ENCODE measurements at places on chromosomes 13 and 19.

DNA sequence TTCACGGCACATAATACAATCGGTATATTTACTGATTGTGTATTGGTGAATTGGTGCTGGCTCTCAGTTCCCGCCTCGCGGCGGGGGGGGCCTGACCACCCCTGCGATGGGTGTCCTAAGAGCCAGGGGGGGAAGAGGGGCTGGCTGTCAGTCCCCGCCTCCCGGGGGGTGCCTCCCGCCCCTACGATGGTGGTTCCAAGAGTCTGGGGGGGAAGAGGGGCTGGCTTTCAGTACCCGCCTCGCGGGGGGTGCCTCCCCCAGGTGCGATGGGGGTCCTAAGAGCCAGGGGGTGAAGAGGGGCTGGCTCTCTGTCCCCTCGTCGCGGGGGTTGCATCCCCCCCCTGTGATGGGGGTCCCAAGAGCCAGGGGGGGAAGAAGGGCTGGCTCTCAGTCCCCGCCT lies 2321.8 kb upstream of the PCDH20 start:
- DNase-seq = no peak

- DNase-seq = no peak
Measured at GRCh38 chr19:45934551-45935230, 20.1 kb upstream of the NANOS2 start.

GRCh38 chr13:106573284-106573846 lies 5.4 kb upstream of the ARGLU1 start:
- DNase-seq = no peak

- no peak for DNase-seq
Measured at GRCh38 chr13:29721766-29722165, 126.3 kb upstream of the SLC7A1 start.

DNA sequence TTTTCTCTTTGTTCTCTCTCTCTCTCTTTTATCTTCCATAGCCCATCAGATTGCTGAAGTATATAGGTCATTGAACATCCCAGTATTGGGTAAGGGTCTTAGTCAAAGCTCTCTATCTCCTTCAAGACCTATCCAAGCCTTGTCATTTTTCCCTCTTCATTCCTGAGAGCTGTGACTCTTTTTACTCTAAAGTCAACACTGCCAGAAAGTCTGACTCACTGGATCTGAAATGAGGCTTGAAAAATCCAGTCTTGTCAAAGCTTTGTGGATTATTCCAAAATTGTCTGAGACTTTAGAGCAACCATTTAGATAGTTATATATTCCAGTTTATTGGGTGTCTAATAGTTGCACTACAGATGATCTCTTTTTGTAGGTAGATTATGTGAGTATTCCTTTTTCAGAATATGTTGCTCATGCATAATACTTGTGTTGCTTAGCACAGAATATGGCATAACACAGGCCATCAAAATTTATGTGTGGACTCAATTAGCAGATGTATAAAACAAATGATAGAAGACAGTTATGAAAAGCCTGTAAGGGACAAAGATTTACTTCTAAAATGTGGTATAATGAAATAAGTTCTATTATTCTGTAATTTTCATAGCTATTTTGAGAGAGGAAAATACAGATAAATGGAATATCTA lies 389.3 kb upstream of the PCDH9 start:
- no peak for DNase-seq

- no peak for DNase-seq
Measured at GRCh38 chr13:35500144-35500543, 23.7 kb upstream of the MAB21L1 start.

GRCh38 chr13:74162135-74162534 lies 27.9 kb upstream of the KLF12 start:
- DNase-seq = no peak

- DNase-seq = no peak
Measured at GRCh38 chr13:70098669-70099068, 9.0 kb upstream of the ATXN8OS start.

DNA sequence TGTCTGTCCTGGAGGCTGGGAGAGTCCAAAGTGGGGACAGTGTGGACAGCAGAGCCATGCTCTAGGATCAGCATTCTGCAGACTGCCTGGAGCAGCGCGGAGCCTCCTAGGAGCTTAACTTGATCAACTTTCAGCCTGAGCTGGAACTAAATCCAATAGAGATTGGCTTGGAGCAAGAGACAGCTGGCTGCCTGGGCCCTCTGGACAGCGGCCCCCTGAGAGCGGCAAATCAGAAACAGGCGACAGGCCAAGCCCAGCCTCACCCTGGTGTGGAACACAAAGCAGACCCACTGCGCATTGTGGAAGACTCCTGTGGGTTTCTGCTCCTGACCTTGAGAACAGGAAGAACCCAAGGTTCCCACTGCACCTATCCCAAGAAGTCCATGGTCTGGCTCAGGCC lies 462.2 kb downstream of the TSHZ3 start:
- no peak for DNase-seq

DNA sequence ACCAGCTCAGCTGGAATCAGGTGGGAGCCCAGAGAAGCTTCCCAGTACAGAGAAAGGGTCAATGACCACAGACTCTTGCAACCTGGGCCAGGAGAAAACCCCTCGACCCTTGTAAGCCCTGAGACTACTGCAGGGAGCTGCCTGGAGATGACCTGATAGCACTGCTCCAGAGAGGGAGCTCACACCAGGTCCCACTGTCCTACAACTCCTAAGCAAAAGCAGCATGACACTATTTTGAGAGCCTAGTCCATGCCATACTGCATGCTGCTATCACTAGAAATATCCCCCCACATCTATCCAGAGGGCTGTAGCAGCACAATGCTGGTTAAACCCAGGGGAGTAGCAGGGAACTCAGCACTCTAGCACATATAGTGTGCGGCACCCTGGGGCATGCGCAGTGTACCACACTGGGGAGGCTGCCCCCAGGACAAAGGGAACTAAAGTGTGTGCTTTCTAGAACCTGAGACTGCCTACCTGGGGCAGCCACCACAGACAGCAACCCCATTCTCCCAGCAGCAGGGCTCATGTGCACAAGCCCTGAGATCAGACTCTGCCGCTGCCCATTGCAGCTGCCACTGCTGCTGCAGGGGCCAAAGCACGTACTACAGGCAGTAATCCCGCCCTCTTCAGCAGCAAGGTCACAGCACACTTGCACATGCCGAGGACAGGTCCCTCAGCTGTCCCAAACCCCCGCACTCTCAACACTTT lies 27.1 kb upstream of the N4BP2L1 start:
- DNase-seq = no peak

DNA sequence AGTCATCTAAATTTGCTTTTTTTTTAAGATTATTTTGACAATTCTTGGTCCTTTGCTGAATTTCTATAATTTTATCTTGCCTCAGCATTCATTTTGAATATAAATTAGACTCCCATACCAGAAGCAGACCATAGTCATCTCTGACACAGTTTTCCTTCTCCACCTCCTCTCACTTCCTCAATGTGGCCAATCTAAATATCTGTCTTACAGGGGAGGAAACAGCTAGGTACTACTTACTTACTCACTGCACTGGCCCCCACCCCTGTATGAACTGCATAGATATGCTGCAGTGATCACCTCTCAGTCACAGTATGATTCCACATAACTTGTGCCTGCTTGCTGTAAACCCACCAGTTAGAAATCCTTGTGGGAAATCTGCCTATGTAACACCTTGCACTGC lies 665.6 kb downstream of the FGF9 start:
- DNase-seq = no peak

- no peak for DNase-seq
Measured at GRCh38 chr13:80362481-80362880, 21.6 kb upstream of the SPRY2 start.

DNA sequence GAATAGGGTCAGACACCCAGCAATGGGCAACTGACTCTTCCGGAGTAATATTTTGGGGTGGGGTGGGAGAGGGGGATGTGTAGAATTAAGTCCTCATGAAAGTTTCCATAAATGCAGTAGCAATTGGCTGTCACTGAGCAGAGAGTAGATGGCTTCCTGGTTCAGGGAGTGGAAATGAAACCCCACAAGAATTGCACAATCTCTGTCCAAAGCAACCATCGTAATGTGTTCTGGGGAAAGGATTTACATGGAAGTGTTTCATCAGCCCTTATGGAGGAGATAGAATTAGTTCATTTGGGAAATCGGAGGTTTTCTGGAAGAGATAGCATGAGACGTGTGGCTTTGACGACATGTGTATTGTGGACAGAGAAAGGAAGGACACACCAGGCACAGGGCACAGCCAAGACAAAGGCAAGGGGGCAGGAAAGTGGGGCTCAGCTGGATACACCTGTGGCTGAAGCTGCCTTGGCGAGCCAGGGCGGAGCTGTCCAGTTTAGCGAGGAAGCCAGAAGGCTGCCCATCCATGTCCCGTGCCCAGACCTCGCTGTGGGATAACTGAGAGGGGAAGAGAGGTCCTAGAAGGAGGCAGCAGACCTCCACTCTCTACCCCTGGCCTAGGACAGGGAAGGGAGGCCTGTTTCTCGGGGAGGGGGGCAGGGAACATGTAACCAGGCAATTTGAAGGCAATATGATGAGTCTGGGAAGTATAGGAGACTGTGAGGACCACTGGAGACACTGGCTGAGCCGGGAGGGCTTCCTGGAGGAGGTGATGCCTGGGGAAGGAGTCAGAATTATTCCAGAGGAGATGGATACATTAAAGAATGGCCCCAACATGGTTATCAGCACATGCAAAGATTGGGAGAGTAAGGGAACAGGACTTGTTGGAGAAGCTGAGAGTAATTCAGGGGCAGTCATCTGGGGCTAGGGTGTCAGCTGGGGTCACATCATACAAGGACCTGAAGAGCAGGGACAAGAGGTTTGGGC lies 2.6 kb upstream of the CLEC4G start:
- DNase-seq = no peak

DNA sequence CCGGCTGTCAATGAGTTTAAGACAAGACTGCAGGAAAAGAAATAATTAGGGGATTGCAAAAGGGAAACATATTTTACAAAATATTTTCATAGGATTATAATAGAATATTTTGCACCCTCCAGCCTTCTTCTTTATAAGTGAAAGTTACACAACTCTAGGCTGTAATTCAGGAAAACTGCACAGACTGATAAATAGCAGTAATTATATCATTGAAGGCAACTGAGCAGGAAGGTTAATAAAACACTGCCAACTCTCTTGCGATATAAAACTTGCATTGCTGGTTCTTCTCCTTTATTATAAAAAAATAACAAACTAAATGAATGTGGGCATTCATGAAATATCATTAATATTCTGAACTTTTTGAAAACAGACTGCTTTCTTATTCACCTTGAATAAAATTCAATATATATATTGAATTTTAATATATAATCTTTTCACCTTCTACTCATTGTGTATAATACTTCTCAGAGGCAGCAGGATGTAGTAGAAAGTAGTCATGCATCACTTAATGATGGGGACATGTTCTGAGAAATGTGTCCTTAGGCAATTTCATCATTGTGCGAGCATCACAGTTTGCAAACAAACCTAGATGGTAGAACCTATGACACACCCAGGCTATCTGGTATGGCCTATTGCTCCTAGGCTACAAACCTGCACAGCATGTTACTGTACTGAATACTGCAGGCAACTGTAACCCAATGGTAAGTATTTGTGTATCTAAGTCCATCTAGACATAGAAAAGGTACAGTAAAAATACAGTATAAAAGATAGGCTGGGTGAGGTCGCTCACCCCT lies 24.9 kb upstream of the STARD13 start:
- DNase-seq = no peak

DNA sequence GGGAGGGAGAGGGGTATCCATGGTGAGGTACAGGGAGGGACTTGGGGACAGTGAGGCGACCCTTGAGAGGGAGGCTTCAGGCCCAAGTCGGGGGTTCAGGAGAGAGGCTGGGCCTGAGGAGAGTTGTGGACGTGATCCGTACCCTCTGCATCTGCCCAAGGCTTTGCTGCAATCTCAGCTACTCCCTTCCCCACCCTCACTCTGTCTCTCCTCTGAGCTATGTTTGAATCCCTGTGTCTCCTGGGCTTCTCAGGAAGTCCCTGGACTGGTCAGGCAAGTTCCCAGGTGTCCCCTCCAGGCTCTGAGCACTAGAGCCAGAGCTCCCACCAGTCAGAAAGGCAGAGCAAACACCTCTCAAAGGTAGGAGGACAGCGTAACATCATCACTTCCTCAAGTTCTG lies 1.8 kb downstream of the LIN37 start:
- DNase-seq = no peak

DNA sequence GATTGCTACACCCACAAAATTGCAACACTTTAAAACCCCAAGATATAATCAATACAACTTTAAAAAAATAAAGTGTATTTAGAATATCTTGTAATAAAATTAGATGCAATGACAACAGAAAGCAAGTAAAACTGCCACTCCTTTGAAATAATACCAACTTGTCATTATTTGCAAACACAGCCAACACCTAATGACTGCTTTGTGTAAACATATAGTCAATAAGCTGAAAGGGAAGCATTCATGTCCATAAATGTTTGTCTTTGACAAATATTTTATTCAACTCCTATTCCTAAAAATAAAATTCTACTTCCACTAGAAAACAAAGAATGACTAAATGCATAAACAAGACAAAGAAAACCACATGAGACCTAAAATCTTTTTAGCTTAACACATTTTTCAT lies 6.6 kb downstream of the SMAD9 start:
- DNase-seq = no peak

DNA sequence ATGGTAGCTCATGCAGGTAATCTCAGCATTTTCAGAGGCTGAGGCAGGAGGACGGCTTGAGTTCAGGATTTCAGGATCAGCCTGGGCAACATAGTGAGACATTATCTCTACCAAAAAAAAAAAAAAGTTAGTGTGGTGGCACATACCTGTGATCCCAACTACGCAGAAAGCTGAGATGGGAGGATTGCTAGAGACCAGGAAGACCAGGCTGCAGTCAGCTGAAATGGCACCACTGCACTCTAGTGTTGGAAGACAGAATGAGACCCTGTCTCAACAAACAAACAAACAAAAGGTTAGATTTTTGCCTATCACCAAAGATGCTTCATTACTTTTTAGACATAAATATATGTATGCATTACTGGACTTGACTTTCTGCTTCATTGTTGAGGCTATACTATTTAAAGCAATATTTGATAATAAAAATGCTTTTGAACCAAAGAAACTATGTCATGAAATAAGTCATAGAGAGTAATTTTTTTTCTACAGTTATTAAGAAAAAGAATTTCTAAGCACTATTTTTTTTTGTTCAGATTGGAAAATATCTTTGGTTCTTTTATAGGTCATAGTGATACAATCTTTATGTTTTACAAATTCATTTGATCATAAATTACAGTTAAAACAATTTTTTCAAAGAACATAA lies 1180.1 kb upstream of the ATXN8OS start:
- DNase-seq = no peak

Measured in stimulated activated CD8-positive, alpha-beta memory T cell treated with anti-CD3 and anti-CD28 coated beads, Interleukin-15, amount 100 ng/mL, for 4 hours (primary cell).